ENCODE measurements at places on chromosomes 2 and 18. TPM values are rescaled to one million over a fixed set of nuclear protein-coding genes. Genes with fewer than 3 reads are reported as not detected.

GRCh38 chr2:150012986-150013385 is 425.4 kb upstream of the MMADHC start:
- H3K27me3 ChIP-seq = no peaks in the 10 kb centered on the region
- no peak overlapping the region for H3K4me3 ChIP-seq
- no peaks in the 10 kb centered on the region for H3K4me1 ChIP-seq
- no peak for DNase-seq
- no peak overlapping the region for H3K27ac ChIP-seq

GRCh38 chr2:3162442-3163077 is 215.1 kb downstream of the EIPR1 start:
- no peaks in the 10 kb centered on the region for H3K27me3 ChIP-seq
- no peak for DNase-seq
- H3K36me3 ChIP-seq = no peaks in the 10 kb centered on the region

DNA sequence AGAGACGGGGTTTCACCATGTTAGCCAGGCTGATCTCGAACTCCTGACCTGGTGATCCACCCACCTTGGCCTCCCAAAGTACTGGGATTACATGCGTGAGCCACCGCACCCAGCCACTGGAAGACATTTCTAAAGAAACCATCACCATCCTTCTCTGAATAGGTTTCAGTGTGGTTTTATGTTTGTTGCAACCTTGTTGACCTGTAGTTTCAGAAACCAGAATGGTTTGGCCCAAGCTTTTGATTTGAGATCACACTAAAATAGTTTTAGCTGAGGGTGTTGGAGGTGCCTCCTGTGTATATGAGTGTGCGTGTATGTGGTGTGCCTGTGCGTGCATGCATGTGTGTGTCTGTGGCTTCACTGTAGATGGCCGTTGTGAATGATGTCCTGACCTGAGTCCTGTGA is 26.2 kb downstream of the INPP4A start:
- H3K4me3 ChIP-seq = no peak overlapping the region
- peaks cover 2% of the 10 kb centered on the region for H3K4me1 ChIP-seq
- H3K27ac ChIP-seq = no peak overlapping the region
- H3K27me3 ChIP-seq = no peaks in the 10 kb centered on the region
- H3K36me3 ChIP-seq = no peaks in the 10 kb centered on the region

- no peaks in the 10 kb centered on the region for H3K36me3 ChIP-seq
- no peak overlapping the region for H3K4me3 ChIP-seq
- H3K27me3 ChIP-seq = no peaks in the 10 kb centered on the region
- DNase-seq = no peak
These were observed 350.6 kb upstream of the VRK2 start for GRCh38 chr2:57696016-57696415.

The GREB1 gene
- total RNA-seq = 0.77 TPM

- H3K36me3 ChIP-seq = no peaks in the 10 kb centered on the region
- no peak overlapping the region for H3K4me3 ChIP-seq
- no peak for DNase-seq
These were observed 473.5 kb downstream of the RIT2 start for GRCh38 chr18:42641996-42642395.
